Activated effector memory CD4-positive, alpha-beta T cell treated with Interleukin-2 at 50 U/mL for 16 hours (primary cell): ENCODE measurements at places on chromosomes 6 and 20.
A peak's percentile ranks its signal among the peaks of the same experiment; 100 is the strongest.

DNA sequence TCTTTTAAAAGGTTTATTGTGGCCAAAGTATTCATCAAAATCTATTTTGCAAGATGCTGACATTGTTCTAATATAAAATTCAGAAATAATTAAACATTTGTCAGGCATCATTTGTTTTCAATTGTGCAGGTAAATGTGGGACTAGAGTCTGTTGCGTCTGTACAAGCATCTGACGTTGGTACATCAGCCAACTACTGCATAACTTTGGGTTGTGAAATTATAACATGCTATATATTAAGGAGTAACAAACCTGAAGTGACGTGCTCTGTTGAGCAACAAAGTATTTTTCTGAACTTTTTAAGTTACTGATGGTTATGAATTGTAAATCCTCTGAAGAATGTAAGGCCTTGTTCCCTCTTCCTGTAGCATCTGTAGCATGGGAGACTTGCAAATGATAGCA lies 66.0 kb downstream of the RNF182 start:
- no peak for DNase-seq

GRCh38 chr6:47168180-47168579 lies 126.0 kb upstream of the ADGRF1 start:
- DNase-seq = no peak

DNA sequence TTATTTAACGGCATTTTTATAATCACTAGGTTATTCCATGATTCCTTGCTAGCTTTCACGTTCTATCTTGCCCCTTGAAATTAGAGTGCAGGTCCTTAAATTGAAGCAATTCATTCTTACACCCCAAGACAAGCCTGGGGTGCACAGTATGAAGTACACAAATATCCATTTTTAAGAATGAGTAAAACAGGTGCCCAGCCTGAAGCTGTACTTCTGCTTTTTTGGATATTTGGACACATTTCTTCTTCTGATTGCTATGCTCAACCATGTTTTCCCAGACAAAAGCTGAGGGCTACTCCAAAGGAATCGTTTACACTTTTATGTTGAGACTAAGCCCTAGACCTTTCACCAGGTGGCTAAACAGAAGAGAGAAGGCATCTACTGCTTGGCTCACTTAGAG lies 7.9 kb upstream of the TAGAP start:
- no peak for DNase-seq

DNA sequence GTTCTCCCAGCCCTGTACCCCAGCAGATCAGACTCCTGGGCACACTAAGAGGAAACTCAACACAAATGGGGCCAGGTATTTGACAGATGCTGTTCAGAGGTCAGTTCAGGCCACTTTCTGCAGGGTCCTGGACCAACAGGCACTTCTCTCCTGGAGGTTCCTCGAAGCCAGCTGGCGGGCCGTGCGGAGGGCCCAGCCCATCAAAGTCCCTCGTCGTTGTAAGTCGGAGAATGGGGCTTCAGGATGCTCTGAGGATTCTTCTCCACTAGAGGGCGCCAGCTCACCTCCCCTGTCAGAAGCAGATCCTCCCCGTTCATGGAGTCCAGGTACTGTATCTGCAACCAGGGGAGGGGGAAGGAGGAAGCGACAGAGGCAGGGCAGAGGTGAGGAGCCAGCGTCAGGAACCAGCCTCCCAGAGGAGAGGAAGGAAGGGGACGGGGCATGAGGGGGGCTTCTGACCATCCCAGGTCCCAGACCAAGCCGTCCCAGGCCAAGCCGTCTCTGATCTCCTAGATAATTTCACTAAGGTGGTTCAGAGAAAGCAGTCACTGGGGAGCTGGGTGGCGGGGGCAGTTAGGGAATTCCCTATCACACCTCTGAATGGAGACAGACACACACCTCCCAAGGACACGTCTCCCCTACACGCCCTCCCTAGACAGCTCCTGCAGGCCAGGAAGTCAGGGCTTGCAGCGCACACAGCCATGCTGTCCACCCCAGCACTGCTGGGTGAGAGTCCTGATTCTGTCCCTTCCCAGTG lies 11.7 kb upstream of the FAM83C start:
- DNase-seq = peak; percentile 69

DNA sequence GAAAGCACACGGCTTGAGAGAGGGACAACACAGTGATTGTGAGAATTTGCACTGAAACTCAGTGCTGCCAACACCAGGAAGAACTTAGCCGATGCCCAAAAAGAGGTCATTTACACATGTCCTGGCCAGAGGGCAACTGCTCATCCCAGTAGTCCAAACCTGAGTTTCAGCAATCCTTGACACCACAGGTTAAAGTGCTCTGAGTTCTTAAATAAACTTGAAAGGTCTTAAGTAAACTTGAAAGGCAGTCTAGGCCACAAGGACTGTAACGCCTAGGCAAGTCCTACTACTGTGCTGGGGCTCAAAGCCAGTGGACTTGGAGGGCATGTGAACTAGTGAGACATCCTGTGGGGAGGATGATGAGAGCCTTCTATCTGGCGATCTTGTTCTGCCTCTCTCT lies 14.1 kb downstream of the SNX14 start:
- no peak for DNase-seq

- DNase-seq = no peak
Measured at GRCh38 chr6:163814494-163815364, 400.2 kb downstream of the QKI start.

DNA sequence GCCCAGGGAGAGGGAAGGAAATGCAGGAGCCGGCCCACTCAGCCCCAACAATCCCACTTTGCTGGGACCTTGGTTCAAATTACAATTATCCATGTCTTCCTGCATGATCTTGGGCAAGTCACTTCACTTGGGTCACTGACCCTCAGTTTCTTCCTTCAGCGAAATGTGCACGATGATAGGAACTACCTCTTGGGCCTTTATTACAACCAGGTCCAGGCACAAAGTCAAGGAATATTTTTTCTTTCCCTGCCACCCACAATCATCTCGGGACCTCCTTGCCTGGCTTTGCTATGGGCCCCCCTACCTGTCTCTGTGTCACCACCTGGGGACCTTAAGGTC lies 358 bp upstream of the PLTP start:
- DNase-seq = no peak

GRCh38 chr6:32187009-32187709 lies 2.8 kb downstream of the PBX2 start:
- no peak for DNase-seq
